GM12891 (cell line): ENCODE measurements at places on chromosomes 7 and 10.

GRCh38 chr10:95820363-95820762, 64.4 kb downstream of the ENTPD1 start:
- no peak for DNase-seq

DNA sequence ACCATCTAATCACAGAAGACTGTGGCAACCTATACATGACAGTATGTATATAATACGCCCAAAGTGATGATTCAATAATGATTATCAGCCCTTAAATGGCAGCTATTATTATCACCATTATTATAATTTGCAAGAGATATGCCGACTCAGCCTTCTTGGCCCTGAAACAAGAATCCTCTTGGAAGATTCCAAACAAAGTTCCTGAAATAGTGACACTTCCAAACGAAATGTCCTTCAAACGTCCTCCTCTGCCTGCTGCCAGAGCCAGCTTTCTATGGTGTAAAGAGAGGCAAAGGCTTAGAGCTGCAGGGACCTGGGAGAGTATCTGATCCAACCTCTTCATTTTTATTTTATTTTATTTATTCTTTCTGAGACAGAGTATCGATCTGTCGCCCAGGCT, 36.0 kb downstream of the NRAP start:
- DNase-seq, result no peak

DNA sequence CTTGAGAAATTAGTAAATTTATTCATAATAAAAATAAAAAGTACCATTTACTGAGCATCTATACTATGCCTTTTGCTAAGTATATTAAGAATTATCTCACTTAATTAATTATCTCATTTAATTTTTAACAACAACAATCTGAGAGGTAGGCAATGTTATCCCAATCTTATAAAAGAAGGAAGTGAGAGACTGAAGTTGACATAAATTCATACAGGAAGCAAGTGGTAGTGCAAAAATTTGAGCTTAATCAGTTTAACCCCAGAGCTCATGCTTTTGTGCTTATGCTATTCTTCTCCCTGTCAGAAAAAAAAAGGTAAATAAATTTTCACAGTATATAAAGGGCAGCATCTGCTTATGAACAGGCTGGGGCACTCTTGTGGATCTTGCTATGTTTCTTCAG, 2.7 kb upstream of the LIPF start:
- DNase-seq, result no peak

DNA sequence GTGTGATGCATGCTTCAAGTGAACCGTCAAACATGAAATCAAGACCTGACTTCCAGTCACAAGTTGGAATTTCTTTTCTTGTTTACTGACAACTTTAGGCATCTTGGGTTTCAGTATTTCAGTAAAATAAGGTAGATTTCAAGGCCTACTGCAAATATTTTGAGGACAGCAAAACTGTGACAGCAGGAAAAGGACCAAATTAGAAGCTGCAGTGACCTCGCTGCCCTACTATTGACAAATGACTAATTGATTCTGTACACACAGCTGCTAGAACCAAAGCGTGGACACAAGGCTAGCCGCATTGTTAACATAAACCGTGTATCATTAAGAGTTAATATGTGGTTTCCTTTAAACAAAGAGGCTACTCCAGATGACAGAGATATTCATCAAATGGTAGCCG, 105.7 kb upstream of the SEC61G start:
- no peak for DNase-seq

DNA sequence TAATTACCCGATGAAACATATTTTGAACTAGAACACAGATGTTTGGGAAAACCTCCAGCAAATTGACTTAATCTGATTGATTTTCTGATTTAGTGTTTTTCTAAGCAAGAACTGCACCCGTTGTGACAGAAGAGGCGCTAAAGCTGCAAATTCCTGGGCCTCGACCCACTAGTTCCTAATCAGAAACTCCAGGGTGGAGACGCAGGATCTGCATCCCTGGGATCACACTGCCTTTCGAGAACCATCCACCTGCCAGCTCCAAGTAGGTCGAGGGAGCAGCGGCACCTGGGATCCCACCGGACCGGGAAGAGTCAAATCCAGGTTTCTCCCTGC, 136.8 kb upstream of the CDCA7L start:
- DNase-seq, result no peak

DNA sequence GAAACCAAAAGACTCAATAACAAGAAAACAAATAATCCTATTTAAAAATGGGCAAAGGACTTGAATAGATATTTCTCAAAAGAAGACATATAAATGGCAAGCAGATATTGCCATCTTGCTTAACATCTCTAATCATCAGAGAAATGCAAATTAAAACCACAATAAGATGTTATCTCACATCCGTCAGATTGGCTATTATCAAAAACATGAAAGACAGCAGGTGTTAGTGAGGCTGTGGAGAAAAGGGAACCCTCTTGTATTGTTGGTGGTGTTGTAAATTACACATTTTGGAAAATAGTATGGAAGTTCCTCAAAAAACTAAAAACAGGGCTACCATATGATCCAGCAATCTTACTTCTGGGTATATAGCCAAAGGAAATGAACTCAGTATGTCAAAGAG, 25.7 kb downstream of the OPALIN start:
- DNase-seq, result no peak

DNA sequence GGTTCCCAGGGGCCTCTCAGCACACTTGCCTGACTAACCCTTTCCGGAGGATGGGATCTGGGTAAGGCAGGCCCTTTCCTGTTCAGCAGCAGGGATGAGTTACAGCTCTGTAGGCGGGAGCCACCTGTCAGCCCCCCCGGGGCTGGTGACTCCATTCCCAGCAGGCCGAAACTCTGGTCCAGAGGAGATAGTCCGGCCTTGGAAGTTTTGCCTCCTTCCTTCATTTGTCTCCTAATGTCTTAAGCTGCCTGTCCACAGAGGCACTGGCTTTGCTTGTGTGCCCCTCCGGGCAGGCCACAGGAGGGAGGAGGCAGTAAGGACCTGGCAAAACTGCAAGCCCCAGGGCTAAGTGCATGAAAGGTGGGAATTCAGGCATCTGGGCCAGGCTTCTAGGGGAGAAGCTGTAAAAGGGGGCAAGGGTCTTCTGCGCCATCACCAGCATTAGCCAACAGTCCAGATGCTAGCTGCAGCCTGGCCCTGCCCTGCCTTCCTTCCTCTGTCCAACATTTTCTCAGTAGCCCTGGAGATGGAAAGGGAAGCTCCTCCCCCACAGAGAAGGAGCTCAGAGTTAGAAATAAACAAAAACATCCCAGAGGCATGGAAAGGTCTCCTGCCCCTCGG, 1.2 kb downstream of the ADIRF start:
- no peak for DNase-seq

DNA sequence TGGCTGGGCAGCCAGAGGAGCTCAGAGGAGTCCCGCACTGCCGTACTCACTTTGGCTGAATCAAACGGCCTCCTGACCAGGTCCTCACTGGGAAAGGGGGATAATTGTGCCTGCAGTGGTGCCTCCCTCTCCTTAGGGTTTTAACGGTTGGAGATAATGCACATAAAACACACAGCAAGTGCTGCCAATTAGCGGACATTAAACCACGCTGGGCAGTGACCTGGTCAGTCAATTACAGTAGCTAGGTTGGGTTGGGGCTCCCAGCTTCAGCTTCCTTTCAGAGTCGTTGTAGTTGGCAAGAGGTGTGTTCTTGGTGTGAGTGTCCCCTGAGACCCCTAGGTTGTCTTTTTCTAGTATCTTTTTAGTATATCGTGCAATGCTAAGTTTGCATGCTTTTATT, 146.6 kb downstream of the C10orf105 start:
- DNase-seq, result no peak

GRCh38 chr7:129167817-129168216, 20.6 kb upstream of the SMO start:
- DNase-seq, result no peak
